Activated CD8-positive, alpha-beta memory T cell treated with anti-CD3 and anti-CD28 coated beads for 36 hours (primary cell): ENCODE measurements at places on chromosomes 5 and 9. TPM values are rescaled to one million over a fixed set of nuclear protein-coding genes. Genes with fewer than 3 reads are reported as not detected.

Gene PCDHB6
- total RNA-seq, result not detected

Gene CCDC69
- 36.6 TPM for total RNA-seq

Gene SIT1
- total RNA-seq, result 62.0 TPM

Gene FCN2
- not detected for total RNA-seq

Gene TMEM174
- not detected for total RNA-seq

Gene CARD9
- 1.8 TPM for total RNA-seq

Gene RGS7BP
- not detected for total RNA-seq

Gene IGFBPL1
- not detected for total RNA-seq

Gene FLT4
- 4.2 TPM for total RNA-seq

Gene SLC25A2
- total RNA-seq, result 0.19 TPM

Gene IL33
- total RNA-seq, result not detected

Gene MIER3
- 21.4 TPM for total RNA-seq

Gene PITX1
- 0.10 TPM for total RNA-seq

Gene FOXD4L6
- not detected for total RNA-seq

Gene CACNA1B
- total RNA-seq, result not detected

Gene ACOT12
- total RNA-seq, result not detected
